ENCODE measurements at places on chromosomes 2 and 18.

DNA sequence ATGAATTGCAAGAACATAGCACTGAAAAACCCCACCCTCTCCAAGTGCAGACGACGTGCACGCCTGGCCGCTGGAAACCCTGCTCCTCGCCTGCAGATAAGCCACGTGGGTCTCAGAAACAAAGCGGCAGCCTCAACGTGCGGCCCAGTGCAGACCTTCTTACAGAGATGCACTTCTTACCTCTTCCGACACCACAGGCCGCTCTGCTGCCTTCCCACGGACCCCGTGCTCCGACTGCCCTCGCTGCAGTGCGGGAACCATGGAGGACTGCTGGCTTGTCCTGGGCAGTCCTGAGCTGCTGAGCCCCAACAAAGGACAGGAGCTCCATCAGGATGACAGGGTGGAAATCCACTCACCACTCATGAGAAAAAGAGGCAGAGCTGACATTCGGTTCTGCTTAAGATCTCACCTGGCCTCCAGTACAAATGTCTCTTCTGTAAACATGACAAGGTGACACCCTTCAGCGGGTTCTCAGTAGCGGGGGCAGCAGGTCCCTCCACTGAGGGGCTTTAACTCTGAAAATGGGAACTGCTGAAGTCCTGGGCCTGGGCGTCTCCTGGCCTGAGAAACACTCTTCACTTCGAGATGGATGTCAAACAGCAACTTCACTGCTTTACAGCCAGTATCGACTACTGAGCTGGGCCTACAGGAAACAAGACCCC is 6.2 kb downstream of the COPS9 start:
- DNase-seq: no peak

GRCh38 chr2:190575263-190575662 is 40.7 kb upstream of the NEMP2 start:
- DNase-seq: no peak

GRCh38 chr2:226934546-226935201 is 98.8 kb downstream of the RHBDD1 start:
- DNase-seq: no peak

DNA sequence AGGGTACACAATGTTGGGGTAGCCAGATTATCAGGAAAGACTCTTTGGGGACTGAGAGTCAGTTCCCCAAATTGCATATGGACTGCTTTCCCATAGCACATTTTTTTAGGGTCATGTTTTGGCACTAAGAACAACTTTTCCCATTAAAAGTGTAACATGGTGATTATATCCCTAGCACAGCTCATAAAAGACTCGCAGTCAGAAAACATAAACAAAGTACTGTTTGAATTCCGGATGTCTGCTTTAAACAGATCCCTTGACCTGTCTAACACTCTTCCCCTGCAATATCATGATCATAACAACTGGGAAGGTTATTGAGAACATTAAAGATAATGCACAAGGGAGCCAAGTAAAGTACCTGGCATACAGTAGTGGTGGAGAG is 262.2 kb downstream of the ASXL3 start:
- no peak for DNase-seq

GRCh38 chr2:24123922-24124580 is 782 bp downstream of the FAM228B start:
- no peak for DNase-seq

DNA sequence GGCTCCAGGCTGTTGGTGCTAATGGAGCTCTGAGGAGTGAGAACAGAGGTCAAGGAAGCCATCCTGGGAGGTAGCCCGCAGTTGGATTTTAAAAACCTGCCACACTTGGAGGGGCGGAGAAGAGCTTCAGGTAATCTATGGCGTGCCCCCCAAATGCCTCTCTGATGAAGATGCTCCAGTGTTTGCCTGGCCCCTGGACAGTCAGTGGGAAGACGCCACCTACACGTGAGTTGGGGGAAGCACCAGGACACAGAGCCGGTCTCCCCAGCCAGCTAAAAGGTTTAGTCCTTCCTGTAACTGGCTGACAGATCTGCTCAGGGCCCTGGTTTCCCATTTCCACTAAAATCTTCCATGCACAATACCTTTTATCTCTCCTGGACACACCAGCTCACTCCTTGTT is 225.0 kb downstream of the TTC32 start:
- DNase-seq: no peak

- no peak for DNase-seq
These were observed 90.0 kb upstream of the TNP1 start for GRCh38 chr2:216949700-216950413.

GRCh38 chr2:43292851-43293743 is 66.7 kb upstream of the ZFP36L2 start:
- no peak for DNase-seq

GRCh38 chr2:7572450-7572849 is 655.2 kb downstream of the RNF144A start:
- no peak for DNase-seq

DNA sequence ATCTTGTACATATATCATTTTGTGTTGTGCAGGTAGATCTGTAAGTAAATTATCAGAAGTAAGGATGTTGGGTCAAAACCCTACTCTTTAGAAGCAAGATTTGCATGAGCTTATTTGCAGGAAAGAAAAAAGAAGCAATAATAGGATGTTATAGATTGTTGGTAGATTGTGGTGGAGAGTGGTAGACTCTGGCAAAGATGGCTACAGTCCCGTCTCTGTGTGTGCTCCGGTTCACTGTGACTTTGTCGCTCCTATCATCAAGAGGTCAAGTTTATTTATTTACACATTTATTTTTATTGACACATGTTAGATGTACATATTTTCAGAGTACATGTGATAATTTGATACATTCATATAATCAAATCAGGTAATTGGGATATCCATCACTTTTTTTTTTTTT is 81.0 kb upstream of the NDUFV2 start:
- DNase-seq: no peak

DNA sequence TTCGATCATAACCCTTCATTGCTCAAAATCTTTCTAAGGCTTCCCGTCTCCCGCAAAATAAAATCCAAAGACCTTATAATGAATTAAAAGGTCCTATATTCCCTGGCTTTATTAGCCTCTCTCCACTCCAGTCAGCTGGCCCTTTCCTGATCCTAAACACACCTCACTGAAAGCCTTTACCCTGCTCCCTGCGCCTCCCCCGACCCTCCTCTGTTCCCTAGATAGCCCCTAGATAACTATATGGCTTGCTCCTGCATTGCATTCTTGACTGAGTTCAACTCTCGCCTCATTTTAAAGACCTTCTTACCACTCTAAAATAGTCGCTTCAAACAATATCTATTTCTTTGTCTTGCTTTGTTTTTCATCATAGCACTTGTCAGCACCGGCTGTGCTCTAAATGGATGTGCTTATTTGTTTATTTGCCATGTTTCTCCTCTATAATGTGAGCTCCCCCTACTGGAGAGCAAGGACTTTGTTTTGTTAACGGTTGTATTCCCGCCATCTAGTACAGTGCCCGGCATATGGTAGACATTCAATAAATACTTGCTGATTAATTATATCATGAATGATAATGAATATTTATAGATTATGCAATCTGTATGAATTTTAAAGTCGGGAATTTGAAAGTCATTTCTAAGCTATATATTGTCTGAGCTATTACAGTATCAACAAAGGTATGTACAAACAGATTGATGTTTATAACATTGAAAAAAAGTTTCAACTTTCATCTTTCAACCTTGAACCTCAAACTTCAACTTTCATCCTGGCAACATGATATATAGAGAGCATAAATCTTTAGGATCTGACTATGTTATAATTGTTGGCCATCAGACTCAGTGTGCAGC is 32.4 kb upstream of the VIT start:
- DNase-seq: peak; percentile 62

Data from GM13976 (cell line).